ENCODE measurements at places on chromosomes 2 and 18.

DNA sequence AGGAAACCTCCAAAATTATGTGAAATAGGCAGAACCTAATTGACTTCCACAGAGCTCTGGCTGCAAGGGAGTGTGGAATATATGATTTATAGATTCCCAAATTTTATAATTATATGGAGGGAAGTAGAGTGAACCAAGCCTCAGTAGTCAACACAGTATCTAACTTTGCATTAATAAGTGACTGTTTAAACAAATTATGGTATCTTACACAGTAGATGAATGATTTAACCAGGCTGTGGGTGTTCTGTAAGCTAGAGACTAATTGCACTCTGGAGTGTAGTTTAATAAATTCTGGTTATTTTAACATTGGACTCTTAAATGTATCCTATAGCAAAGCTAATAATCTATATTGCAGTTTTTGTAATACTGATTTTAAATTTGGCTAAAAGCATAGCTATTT is 183.5 kb downstream of the KIAA1328 start:
- DNase-seq, result no peak

DNA sequence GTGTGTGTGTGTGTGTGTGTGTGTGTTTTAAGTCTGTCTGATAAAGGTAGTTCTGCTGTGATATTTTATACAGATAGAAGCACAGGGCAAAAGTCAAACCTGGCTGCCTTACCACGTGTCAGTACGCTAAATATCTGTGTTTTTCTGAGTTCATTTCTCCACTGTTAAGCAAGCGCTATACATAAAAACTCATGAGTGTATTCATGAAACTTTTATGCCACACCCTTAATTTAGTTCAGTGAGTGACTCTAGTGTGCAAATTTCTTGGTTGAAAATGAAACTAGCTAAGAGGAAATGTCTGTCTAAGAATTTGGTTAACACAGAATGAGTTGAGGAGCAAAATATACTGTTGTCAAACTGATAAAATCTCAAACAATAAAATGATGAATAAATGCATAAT is 11.2 kb downstream of the CASP10 start:
- DNase-seq, result no peak

- peak; percentile 82 for DNase-seq
Measured at GRCh38 chr2:20509770-20510490, 63.1 kb downstream of the RHOB start.

DNA sequence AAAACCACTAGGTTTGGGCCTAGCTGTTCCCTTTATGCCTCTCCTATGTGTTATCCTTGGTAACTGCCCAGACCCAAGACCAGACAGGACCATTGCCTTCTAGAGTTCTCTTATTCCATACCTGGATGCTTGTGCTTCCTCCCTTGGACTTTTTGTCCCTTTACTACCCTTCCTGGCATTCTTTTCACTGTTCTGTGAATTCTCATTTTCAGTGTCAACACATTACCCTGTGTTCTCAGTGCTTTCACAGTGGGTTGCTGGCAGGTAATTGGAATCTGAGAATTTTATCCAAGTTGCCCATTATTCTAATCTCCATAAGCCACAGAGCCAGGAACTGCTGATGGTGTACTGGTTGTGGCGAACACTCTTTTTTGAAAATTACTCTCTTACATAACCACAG is 41.7 kb downstream of the ZDBF2 start:
- DNase-seq, result no peak

DNA sequence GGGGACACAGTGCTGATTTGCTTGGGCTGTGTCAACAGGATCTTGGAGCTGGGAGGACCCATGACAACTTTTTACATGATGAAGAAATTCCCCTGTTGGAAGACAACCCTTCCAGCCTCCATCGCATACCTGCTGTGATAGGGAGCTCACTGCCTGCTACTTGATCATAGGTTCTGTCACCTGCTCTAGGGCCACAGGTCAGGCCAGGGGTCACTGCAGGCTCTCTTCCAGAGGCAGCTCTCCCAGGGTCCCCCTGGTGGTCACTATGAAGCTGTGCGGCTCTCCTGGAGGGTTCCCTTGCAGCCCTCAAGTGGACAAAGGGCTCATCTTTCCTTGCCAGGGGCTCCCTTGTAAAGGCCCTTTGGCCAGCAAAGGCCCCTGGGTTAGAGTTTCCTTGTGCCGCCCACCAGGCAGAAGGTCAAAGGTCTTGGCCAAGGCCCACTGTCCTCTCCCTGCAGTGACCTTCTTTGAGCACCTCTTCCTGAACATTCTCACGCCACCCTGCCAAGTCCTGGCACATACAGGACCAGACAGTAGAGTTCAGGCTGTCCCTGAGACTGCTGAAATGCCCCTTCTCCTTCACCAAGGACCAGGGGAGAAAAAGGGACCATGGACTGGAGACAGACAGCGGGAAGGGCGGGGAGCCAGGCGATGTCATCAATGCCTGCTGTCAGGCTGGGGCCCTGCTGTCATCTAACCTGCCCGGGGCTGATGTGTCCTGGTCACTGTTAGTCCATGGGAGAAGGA is 345.1 kb downstream of the DYSF start:
- peak; percentile 63 for DNase-seq

GRCh38 chr2:222904557-222905258 is 43.9 kb downstream of the ACSL3 start:
- no peak for DNase-seq

DNA sequence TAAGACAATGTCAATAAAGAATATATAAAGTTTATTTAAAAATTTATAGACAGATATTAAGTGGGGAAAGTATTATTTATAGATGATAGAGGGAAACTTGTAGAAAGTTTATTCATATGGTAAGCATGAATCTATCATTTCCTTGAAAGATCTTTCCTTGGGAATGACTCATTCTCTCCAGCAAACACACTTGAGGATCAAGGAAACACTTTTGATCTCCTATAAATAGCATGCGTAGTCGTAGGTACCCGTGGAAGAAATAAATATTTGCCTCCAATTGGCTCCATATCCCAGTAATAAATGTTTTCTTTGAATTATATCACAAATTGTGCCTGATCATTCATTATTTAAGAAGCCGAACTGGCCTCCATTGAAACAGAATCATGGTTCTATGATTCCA is 483.4 kb downstream of the RNF144A start:
- DNase-seq, result no peak

DNA sequence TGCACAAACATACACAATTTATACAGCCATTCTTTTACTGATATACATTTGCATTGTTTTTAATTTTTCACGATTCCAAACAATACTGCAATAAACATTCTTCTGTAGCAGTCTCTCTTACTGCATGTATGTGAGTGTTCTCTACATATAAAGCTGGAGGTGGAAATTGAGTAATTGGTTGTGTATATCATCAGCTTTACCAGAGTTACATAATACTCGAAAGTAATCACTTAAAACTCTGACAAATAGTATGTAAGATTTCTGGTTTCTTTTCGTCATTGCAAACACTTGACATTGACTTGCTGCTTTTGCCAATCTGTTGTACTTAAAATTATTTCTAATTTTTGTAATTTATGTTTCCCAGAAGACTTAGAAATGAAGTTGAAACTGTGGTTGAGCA is 110.2 kb downstream of the TDRD15 start:
- no peak for DNase-seq

Data from hepatocyte (in vitro differentiated cells).